ENCODE measurements at places on chromosomes 7 and 10.
A peak's percentile ranks its signal among the peaks of the same experiment; 100 is the strongest.

- DNase-seq = no peak
Observed at GRCh38 chr7:78953726-78954363, 499.6 kb downstream of the MAGI2 start.

- no peak for DNase-seq
Observed at GRCh38 chr10:96588060-96588554, 1.3 kb upstream of the TM9SF3 start.

GRCh38 chr10:52864201-52865106 is 91.9 kb upstream of the MBL2 start:
- DNase-seq = peak; percentile 85

DNA sequence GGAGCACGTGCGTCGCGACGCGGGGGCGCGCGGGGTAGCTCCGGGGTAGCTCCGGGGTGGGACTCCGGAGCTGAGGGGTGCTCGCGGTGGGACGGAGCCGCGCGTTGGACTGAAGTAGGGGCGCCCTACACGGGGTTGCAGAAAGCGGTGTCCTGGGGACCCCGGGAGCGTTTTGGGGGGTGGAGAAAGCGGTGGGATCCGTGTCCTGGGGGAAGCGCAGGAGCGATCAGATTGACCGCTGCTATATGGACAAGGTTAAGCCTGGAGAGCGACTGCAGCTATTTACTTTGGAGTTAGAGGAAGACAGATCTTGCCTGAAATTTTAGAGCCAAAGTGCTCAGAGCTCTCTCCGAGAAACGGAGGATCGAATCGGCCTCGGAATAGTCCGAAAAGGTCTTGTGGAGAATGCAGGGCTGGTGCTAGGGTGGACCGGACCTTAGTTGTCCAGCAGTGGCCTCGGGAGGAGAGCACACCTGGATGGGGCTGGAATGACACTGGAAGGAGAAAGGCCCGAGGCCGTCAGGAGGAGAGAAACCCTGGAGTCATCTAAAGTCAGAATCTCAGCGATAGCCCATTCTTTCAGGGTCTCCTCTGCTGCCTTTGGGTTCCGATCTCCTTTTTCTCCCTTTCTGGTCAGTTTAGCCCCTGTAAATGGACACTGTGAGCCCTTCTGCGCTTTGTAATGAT is 564 bp downstream of the PDSS1 start:
- DNase-seq = no peak

DNA sequence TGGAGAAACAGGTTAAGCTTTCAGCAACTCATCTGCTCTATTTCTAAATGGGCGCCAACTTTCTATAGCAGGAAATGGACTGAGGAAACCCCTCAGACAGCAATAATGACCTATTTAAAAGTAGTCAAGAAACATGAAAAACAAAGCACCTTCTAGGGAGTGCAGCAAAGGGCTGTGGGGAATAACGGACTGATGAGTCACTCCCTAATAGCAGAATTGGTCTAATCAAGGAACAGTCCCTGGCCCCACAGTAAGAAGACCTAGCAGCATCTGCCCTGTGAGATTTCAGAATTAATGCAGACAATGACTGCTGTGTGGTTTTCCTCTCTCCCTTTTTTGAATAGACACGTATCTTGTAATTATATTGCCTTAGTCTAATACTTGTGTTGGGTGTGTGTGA is 602.9 kb downstream of the IPMK start:
- DNase-seq = no peak

GRCh38 chr10:43653746-43654145 is 5.1 kb upstream of the ZNF32 start:
- no peak for DNase-seq

DNA sequence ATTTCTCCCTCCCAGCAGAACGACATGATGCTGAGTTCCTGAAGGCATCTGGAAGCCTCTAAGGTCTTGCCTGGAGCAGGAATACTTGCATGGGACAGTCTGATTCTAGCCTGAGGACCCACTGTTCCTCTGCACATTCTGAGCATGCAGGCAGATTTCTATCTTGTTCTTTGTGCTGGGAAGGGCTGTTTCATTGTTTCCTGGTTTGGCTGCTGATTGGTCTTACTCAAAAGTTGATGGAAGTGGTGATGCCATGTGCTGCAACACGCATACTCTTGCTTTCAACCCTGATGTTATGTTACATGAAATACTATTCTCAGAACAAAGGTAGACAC is 307.0 kb downstream of the GATA3 start:
- DNase-seq = no peak

GRCh38 chr10:87761892-87762291 is 56.1 kb downstream of the ATAD1 start:
- peak; percentile 22 for DNase-seq

- DNase-seq = no peak
Observed at GRCh38 chr7:31110331-31111108, 58.4 kb downstream of the ADCYAP1R1 start.

- no peak for DNase-seq
Observed at GRCh38 chr7:47565640-47566250, 16.2 kb downstream of the TNS3 start.

GRCh38 chr7:64755865-64756264 is 38.4 kb upstream of the ZNF138 start:
- DNase-seq = no peak

DNA sequence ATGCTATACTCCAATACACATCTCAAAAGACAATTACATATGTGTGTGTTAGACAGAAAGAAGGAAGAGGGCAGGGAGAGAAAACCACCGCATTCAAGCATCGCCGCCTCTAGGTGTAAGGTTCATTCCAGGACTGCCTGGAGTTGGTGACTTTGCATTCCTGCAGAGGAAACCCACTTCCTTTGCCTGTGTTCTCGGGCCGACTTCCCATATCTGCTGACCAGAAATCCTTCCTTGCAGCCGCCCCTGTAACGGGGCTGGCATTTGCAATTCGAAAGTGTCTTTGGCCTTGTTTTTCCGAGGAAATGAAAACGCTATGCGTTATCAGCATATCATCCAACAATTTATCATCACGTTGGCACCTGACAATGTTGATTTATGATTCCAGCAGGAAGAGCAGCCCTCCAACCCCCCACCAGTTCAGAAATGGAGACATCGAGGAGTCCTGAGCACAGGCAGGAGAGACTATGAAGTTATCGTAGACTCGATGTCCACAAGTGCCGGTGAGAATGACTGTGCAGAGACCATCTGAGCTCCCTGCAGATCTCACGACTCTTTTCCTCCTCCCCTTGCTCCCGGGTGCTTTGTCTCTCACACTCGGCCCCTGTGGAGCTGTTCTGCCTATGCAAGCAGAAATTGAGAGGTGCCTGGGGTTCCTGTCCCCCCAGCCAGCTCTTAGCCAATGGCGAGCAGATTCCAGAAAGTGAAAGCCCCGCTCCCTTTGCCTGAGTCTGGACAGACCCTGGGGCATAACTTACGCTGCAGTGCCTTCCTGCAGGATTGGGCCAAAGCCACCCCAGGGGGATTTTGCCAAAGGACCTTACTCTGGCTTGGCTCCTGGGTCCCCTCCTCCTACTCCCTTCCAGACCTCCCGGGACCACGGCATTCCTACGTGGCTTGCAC is 68.9 kb upstream of the FOXK1 start:
- DNase-seq = no peak

DNA sequence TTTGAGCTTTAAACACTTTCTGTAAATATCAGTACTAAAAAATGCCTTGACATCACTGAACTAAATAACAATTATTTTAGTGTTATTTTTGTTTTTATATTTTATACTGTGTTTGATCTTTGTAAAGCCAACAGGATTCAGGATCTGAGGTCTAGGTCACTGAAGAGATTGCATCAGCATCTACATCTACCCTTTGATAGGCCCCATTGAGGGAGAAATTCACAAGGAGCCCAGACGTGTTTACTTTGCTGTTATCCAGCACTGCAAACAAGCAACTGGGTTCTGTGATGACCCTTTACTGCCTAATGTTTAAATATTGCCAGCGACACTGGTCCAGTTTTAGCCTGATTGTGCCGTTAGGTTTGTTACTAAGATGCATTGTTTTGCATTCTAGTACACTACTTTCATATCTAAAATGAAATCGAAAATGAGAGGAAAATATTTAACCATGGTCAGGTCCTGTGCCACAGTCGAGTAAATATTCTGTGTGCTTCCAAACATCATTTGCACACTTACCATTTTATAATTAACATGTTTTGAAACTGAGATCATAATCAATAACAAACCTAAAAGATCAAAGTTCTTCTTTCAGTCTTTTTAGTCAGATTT is 48.7 kb downstream of the SP8 start:
- DNase-seq = no peak

GRCh38 chr7:98364220-98364619 is 36.7 kb downstream of the BAIAP2L1 start:
- DNase-seq = no peak

All from GM04503 (cell line).